ENCODE measurements at places on chromosomes 13 and 19.

- no peak for DNase-seq
Observed at GRCh38 chr13:23871616-23872220, 17.5 kb downstream of the MIPEP start.

GRCh38 chr13:99214232-99214631 lies 13.6 kb downstream of the UBAC2 start:
- no peak for DNase-seq

- DNase-seq: no peak
Observed at GRCh38 chr13:94479616-94480015, at the start of gene DCT. Gene DCT (minus strand): TSS chr13:94479682. CDS start chr13:94479255, 427 bp downstream.

- no peak for DNase-seq
Observed at GRCh38 chr13:28983641-28984040, 163.5 kb downstream of the MTUS2 start.

- DNase-seq: no peak
Observed at GRCh38 chr13:35882722-35883497, 248.3 kb downstream of the DCLK1 start.

- no peak for DNase-seq
Observed at GRCh38 chr13:78160793-78161192, 242.2 kb upstream of the EDNRB start.

DNA sequence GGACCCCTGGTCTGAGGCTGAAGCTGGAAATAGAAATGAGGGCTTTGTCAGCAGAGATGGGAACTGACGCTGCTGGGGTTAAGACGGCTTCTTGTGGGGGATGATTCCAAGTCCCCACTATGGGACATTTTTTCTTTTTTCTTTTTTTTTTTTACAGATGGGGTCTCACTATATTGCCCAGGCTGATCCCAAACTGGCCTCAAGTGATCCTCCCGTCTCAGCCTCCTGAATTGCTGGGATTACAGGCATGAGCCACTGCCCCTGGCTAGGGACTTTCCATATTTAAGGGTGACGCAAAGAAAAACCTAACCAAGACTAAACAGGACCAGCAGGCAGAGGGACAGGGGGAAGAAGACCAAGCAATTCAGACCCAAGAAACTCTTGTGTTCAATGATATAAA lies 10.0 kb downstream of the LRFN3 start:
- no peak for DNase-seq

DNA sequence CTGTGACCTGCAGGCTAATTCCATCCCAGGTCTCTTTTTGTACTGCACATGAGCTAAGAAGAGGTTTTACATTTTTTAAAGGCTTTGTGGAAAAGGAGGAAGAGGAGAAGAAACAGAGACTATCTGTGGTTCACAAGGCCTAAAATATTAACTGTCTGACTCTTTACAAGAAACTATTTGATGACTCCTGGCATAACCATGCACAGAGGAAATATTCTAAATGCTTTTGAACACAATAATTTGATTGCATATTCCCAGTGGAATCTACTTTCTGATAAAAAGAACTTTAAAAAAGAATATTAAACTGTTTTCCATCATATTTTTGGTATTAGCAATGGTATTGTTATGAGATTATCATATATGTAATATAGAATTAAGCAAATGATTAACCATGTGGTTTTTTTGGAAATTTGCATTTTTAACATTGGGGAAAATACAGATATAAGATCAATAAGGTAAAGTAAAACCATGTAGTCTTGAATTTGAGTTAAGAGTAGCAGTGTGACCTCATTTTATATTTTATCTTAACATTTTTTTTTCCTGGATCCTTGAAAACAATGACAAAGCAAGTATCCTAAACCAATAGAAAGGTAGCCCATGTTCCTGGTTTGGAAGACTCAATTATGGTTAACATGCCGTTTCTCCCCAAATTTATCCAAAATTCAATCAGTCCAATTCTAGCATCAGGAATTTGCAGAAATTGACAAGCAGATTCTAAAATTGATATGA lies 251.0 kb downstream of the UQCRFS1 start:
- no peak for DNase-seq

- DNase-seq: no peak
Observed at GRCh38 chr19:5119297-5119998, 150.5 kb downstream of the KDM4B start.

- no peak for DNase-seq
Observed at GRCh38 chr19:41431426-41432386, 4.5 kb upstream of the B3GNT8 start.

DNA sequence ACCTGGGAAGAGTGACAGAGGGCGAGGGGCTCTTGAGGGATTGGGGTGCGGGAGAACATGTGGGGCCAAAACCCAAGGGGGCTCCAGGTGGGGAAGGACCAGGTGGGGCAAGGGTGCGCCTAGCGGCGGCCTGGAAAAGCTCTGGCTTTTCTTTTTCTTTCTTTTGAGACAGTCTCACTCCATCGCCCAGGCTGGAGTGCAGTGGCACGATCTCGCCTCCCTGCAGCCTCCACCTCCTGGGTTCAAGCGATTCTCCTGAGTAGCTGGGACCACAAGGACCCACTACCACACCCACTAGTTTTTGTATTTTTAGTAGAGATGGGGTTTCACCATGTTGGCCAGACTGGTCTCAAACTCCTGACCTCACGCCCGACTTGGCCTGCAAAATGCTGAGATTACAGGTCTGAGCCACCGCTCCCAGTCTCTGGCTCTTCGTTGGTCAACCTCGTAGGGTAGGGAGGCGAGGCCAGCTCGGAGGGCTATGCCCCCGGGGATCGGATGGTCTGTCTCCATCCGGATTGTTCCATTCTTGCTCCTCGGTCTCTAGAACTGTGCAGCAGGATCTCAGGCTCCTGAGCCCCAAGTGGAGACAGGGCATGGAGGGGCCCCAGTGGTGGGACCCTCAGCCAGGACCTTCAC lies 3.7 kb downstream of the GADD45B start:
- DNase-seq: no peak

DNA sequence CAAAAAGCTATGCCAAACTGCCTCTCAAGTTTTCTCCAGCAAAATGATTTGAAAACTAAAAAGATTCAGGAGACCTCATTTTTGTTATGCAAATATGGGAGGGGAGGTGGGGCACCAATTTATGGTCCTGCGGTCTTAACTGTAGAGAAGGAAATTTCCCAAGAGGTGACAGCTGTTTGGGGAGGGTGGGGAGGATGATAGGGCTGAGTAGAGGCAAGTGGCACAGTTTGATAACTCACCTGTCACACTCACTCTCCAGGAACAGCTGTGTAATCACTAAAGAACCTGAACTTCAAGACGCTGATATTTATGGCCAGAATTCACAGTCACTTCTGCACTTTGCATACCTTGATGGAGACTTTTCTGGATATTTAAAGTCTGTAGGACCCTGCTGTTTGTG lies 232.9 kb upstream of the STARD13 start:
- no peak for DNase-seq

DNA sequence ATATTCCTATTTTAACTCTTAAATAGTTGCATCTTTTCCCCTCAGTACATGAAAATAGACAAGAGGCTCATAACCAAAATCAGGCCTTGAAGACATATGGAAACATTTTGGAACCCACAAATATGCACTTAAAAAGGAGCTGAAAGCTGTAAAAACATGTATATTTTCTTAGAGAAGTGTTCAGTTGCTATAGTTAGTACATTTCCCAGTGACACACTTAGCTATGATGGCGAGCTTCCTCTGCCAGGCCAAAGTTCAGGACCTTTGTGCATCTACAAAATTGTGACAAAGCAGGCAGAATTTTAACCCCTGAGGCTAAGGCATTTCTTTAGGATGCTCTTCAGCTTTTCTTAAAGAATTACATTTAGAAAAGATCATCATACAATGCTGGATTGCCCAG lies 54.5 kb downstream of the RCBTB2 start:
- no peak for DNase-seq

- DNase-seq: no peak
Observed at GRCh38 chr19:3625996-3626472, 556 bp downstream of the CACTIN start.

DNA sequence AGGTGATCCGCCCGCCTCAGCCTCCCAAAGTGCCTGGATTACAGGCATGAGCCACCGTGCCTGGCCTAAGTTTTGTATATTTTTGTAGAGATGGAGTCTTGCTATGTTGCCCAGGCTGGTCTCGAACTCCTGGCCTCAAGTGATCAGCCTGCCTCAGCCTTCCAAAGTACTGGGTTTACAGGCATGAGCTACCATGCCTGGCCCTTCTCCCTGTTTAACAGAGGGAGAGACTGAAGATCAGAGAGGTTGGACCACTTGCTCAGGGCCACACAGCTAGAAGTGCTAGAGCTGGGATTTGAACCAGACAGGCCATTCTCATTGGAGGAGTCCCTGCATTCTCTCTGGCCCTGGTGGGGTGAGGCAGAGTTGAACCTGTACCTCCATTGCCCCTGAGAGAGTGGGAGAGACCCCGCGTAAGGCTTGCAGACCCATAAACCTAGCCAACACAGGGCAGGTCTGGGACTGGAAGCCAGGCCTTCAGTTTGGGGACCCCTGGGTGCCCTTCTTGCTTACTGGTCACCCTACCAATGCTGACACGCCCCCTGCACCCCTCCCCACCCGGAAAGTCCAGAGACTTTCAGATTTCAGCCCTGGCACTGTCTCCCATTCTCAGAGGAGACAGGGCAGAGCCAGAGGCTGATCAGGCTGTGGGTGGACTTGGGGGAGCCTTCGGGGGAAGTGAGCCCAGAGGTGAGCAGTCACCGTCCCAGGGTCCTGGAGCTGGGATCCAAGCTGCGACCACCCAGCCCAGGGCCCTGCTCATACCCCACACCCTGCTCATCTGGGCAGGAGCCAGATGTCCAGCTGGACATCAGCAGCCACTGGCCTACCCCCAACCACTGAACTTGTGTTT lies 13.3 kb downstream of the TTYH1 start:
- no peak for DNase-seq

GRCh38 chr13:67353941-67354340 lies 123.8 kb upstream of the PCDH9 start:
- no peak for DNase-seq

- no peak for DNase-seq
Observed at GRCh38 chr13:76216729-76217128, 580.6 kb downstream of the LMO7 start.

DNA sequence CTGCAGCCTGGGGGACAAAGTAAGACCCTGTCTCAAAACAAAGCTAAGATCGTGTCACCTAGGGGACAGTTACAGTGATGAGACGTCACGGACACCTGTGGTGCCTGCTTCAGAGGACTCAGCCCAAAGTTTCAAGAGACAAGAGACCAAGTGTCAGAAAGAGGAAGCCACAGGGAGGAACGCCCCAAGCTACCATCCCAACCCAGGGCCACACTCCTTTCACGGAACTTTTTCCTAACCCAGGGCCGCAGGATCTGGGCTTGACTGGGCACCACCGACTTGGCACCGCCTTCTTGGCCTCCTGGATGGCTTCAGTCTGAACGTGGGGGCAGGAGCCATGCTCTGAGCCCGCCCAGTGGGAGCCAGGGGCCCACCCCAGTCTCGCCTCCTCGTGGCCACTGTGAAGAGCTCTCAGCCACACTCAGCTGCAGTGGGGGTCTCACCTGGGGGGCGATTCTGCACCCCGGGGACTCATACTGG lies 8.5 kb downstream of the MOB3A start:
- DNase-seq: no peak

DNA sequence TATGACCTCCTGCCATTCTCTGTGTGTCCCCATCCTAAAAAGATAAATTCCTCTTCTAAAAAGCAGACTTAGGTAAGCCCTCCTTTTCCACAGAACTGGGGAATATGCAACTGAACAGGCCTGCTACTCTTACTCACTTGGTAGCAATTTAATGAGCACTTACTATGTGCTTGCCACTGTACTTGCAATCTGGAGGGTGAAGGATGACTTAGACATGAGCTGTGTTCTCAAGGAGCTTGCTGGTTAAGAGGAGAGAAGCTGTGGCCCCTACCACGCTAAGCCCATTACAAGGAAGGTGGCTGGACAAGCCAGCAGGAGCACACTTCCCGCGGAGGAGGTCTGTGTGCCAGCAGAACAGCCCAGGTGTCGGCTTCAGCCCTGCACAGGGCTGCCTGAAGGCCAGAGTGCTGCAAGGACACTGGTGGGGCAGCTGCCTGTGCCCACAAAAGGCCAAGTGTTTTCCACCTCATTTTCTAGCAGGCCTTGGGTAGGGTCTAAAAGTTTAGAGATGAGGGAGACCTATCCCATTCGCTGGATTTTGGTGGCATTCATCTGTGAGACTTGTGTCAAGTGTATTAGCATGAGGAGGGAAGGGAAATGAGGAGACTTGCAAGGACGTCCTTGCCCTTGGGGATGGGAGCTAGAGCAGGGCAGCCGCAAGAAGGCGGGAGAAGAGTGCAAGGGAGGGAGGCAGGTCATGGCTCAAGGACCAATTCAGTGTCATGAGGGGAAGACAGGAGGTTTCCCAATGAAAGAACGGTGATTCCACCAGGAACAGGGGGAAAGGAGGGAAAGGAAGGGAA lies 52.0 kb downstream of the COL4A1 start:
- no peak for DNase-seq

GRCh38 chr19:47618771-47619170 lies 9.8 kb downstream of the BICRA start:
- no peak for DNase-seq

GRCh38 chr13:106348075-106348840 lies 187.2 kb downstream of the EFNB2 start:
- no peak for DNase-seq

DNA sequence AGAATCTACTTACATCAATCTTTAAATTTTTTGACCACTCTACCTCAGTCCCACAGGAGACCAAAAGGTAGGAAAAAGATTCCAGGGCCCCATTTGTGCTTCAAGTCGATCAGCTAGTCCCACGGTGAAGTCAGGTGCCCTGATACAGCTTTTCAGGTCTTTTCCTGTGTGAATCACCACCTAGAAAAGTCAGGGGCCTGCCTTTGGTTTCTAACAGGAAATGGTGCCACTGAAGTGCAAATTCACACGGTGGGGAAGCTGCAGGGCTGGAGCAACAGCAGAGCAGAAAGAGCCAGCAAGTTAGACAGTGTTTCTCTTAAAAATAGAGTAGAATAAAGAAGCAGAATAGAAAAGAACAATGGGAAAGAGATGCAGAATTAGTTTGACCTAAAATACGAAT lies 107.5 kb downstream of the KLF12 start:
- DNase-seq: peak; percentile 53

DNA sequence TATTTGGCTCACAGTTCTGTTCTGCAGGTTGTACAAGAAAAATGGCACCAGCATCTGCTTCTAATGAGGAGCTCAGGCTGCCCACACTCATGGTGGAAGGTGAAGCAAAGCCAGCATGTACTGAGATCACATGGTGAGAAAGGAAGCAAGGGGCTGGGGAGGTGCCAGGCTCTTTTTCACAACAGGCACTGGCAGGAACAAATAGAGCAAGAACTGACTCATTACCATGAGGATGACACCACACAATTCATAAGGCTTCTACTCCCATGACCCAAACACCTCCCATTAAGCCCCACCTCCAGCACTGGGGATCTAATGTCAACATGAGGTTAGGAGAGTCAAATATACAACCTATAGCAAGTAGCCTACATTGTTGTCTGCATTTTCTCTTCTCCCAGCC lies 522.6 kb downstream of the RFC3 start:
- no peak for DNase-seq

DNA sequence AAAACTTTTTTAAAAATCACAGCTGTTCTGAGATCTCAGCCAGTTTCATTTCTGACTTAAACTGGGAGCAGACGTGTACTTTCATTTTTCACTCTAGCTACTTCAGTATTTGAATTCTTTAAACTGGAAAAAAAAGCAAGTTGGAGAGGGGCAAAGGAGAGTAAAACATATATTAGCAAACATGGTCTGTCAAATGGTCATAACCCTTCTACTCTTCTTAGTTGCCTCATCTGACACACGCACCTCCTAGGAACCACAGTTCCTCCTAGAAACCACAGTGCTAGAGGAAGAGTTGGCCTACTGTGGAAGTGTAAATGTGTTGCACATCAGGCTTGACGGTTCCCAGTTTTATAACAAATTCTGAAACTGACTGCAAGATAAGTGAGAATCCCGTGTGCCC lies 47.2 kb downstream of the TM9SF2 start:
- DNase-seq: no peak

- DNase-seq: no peak
Observed at GRCh38 chr13:39444866-39445265, 158.1 kb downstream of the LHFPL6 start.

Data from activated T-helper 1 cell treated with Interleukin-2 at 50 U/mL for 16 hours (primary cell).